ENCODE measurements at places on chromosomes 5 and 9.

GRCh38 chr9:86670076-86670475 lies 277.2 kb downstream of the GAS1 start:
- no peak for DNase-seq

- no peak for DNase-seq
Measured at GRCh38 chr5:115850744-115851416, 9.1 kb downstream of the AP3S1 start.

- DNase-seq = no peak
Measured at GRCh38 chr5:127549551-127549950, 32.1 kb downstream of the PRRC1 start.

DNA sequence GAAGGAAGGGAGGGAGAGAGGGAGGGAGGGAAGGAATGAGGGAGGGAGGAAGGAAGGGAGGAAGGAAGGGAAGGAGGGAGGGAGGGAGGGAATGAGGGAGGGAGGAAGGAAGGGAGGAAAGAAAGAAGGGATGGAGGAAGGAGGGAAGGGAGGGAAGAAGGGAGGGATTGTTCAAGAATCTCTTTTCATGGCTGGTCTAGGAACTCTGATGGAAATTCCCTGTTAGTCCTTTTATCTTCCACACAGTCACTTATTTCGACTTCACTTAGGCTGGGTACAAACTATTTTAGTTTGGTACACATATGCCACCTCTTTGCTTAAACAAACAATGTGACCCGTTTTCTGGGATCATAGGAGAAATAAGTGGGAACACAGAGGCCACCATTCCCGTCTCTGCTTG lies 435.6 kb upstream of the WWC1 start:
- DNase-seq = no peak

GRCh38 chr9:31166516-31166915 lies 1217.9 kb upstream of the ACO1 start:
- no peak for DNase-seq

DNA sequence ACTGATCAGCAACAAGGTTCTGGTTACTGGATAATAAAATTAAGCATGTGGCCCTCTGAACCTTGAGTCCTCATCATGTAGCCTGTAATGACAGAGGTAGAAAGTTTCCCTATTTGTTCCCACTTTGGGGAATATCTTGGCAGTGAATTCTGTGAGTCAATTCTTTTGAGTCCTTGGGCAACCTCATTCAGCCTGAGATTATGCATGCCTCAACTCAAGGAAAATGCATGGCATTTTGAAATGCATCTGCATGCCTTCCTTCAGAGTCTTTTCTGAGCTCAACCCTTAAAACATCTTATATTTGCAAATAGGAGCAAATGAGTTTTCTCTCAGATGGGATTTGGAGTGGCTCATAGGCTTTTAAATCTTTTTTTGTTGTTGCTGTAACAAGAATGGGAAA lies 218.1 kb upstream of the CD180 start:
- DNase-seq = no peak

- no peak for DNase-seq
Measured at GRCh38 chr5:127088251-127088650, 14.9 kb upstream of the C5orf63 start.

DNA sequence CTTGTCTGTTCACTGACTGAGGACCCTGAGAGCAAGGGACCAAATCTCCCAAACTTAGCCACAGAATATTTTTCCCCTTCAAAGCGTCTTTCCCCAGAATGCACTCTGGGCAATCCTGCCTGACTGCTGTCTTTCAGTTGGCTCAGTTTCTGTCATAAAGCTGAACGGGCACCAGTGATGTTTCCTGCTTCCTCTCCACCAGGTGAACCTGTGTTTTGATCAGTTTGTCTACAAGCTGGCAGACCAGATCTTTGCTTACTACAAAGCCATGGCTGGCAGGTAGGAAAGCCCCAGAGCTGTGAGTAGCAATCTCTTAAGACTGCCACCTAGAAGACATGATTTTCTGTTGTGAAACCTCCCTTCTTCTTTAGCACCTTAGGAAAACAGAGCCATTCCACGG lies 61.8 kb downstream of the CYFIP2 start:
- DNase-seq = no peak

DNA sequence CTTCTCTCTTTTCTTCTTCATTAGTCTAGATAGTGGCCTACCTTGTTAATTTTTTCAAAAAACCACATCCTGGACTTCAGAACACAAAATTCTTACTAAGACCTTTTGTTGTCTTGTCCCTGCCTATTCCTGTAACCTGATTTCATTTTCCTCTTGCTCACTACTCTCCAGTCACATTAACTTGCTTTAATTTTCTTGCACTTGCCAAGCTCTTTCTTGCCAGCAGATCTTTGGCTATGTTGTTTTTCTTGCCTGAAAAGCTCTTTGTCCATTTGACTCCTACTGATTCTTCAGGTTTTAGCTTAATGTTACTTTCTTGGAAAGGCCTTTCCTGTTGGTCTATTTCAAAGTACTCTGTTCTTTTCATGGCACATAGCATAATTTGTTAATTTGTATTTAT lies 356.8 kb downstream of the OSTF1 start:
- no peak for DNase-seq

- DNase-seq = no peak
Measured at GRCh38 chr5:79753877-79754645, 64.4 kb downstream of the CMYA5 start.

DNA sequence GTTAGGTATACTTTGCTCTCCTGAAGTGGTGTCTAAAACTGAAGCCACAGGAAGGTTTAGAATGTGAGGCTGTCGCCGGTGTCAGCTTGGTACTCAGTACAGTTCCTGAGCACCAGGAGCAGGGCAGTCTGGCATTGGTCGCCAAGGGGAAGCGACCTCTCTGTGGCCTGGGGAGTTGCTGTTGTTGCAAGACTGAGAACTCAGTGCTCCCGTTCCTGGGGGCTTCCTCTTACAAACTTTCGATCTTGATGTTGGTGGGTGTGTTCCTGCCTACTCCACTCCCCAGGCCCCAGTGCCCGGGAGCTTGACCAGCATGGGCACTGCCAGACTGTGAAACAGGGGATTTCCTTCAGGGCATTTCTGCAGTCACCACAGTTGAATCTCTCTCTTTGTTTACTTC lies 52.4 kb upstream of the PPARGC1B start:
- no peak for DNase-seq

GRCh38 chr5:13251623-13252376 lies 692.7 kb downstream of the DNAH5 start:
- DNase-seq = no peak

DNA sequence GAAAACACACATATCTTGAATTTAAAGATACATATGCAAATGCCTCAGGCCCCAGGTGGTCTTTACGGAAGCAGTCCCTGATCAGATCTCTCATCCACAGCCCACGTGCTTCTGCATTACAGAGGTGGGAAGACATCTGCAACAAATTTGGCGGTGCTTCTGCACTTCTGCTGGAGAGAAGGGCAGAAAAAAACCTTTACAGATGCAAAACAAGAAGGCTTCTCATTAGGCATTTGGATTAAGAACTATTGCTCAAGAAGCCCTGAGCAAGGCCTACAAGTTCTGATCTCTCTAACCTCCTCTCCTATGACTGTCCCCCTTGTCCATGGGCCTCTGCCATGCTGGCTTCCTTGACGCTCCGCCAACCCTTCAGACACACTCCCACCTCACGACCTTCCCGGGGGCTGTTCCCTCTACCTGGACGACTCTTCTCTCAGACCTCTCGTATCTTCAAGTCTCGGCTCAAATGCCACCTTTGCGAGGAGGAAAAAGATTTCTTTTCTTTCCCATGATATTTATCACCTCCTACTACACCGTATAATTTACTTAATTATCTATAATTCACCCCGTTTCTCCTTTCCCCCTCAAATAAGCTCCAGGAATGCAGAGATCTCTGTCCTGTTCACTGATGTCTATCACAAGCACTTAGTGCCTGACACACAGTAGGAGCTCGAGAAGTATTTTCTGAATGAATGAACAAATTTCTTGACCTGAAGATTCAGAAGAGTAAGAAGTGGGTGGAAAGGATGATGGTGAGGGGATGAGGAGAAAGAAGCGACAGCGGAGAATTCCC lies 1.1 kb downstream of the MTMR12 start:
- no peak for DNase-seq

DNA sequence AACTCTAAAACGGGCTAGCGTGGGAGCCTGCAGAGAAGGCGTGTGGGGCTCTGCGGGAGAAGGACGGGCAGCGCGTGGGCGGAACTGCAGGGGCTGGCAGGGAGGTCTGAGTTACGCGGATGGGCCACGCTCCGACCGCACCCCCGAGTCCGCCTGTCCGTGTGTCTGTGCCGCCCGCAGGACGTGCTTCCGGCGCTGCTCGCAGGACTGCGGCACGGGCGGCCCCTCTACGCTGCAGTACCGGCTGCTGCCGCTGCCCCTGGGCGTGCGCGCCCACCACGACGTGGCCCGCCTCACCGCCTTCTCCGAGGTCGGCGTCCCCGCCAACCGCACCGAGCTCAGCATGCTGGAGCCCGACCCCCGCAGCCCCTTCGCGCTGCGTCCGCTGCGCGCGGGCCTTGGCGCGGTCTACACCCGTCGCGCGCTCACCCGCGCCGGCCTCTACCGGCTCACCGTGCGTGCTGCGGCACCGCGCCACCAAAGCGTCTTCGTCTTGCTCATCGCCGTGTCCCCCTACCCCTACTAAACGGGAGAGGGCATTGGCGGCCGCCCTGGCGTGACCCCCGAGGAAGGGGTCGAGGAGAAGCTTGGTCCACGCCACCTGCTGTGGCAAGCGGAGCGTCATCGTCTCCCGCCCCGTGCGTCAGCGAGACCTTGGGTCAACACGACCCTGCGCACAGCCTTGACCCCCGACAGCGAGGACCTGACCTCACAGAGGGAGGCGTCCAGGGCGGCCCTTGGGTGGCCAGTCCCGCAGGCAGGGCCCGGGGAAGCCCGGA lies 11.4 kb upstream of the ASS1 start:
- no peak for DNase-seq

- no peak for DNase-seq
Measured at GRCh38 chr9:11872471-11872870, 820.7 kb upstream of the TYRP1 start.

- DNase-seq = no peak
Measured at GRCh38 chr5:179301376-179301775, 43.9 kb downstream of the ADAMTS2 start.

GRCh38 chr5:68002836-68003235 lies 212.7 kb upstream of the PIK3R1 start:
- DNase-seq = no peak

DNA sequence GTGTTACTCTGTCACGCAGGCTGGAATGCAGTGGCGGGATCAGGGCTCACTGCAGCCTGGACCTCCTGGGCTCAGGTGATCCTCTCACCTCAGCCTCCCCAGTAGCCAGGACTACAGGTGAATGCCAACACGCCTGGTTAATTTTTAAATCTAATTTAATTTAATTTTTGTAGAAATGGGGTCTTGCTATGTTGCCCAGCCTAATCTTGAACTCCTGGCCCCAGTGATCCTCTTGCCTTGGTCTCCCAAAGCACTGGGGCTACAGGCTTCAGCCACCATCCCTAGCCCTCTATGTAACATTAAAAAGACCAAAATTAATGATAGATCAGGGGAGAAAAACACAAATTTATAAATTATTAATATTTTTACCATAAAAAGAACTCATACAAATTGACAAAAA lies 11.3 kb upstream of the UBAP2 start:
- no peak for DNase-seq

GRCh38 chr9:98284754-98285153 lies 29.3 kb upstream of the TBC1D2 start:
- no peak for DNase-seq

GRCh38 chr5:88892669-88893068 lies 9.7 kb upstream of the MEF2C start:
- no peak for DNase-seq

- DNase-seq = no peak
Measured at GRCh38 chr5:173940269-173940668, 48.7 kb upstream of the C5orf47 start.

- DNase-seq = no peak
Measured at GRCh38 chr5:2333291-2333690, 418.2 kb downstream of the IRX2 start.

- DNase-seq = peak; percentile 83
Measured at GRCh38 chr5:179060116-179061008, at the start of gene ZNF354C. TSS of gene ZNF354C (plus strand) at chr5:179060373. CDS start at chr5:179062069, 1,696 bp downstream.

DNA sequence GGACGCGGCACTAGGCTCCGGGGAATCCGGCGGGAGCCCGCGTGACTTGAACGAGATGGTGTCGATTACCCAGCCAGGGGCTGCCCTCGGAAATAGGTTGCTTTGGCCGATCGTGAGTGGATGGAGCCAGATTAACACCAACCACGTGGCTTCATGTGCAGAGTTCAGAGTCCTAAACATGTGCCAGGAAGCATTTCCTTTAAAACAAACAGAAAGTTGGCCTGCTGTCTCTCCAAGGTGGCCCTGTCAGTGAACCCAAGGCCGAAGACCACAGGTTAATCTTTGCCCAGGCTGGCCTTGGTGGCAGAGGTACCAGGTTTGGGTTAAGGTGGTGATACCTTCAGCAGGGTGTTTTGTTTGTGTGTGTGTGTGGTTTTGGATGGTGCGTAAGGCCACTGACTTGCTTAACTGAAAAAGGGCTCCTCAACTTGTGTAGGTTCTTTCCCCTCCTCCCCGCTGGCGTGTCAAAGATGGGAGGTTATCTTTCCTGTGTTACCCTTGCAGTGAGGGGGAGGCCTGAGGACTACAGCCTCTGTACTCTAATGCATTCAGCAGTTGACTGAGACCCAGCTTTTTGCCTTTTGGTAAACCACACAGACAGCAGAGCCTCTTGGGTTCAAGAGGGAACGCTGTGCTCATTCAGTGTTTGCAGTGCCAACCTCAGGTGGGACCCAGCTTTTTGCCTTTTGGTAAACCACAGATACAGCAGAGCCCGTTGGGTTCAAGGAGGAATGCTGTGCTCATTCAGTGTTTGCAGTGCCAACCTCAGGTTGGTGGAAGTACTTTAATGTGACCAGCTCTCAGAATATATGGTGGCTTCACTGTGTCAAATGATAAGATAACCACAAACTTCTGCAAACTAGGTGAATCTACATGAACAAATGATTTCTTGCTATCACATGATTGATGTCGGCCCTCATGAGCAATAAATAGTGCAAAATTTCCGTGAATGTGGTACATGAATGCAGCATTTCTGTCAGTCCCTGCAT lies 1.4 kb downstream of the IQGAP2 start:
- DNase-seq = peak; percentile 52

DNA sequence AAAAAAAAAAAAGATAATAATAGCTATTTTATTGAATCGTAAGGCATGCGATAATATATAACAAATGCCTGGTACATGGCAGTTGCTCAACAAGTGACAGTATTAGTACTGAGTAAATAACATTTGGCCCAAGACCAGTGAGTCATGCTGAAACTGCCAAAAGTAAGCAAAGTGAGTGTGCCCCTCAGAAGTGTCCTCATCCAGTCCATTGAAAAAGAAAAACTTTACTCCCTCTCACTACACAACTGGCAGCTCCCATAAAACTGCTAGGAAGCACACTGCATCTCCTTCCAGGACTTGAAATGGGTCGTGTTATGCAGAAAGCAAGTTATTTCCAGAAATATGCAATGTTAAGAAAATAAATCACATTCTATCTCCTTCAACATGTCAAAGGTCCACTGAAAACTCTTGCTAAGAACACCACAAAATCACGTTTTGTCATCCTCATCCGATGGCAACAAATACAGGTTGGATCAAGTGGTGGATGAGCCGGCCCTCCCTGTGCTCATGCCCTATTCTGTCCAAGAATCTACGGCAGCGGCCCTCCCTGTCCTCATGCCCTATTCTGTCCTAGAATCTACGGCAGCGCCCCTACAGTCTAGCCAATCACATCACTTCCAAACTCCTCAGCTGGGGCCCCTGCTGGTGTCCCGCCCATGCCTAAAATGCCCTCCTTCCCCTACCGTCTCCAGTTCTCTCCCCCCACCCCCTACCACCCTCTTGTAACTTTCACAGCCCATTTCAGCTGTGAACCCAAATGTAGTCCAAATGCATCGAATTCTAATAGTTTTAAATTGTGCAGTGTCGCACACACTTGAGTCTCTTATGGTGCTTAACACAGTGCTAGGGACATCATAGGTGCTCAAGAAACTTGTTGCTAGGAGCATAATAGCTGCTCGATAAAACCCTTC lies 12.5 kb downstream of the PTCH1 start:
- no peak for DNase-seq

Data from stimulated activated CD4-positive, alpha-beta T cell treated with anti-CD3 and anti-CD28 coated beads, Interleukin-2, amount 100 ng/mL, for 4 hours (primary cell).